Stimulated activated CD8-positive, alpha-beta memory T cell treated with anti-CD3 and anti-CD28 coated beads, Interleukin-15, amount 100 ng/mL, for 48 hours (primary cell): ENCODE measurements at places on chromosomes 13 and 19.

DNA sequence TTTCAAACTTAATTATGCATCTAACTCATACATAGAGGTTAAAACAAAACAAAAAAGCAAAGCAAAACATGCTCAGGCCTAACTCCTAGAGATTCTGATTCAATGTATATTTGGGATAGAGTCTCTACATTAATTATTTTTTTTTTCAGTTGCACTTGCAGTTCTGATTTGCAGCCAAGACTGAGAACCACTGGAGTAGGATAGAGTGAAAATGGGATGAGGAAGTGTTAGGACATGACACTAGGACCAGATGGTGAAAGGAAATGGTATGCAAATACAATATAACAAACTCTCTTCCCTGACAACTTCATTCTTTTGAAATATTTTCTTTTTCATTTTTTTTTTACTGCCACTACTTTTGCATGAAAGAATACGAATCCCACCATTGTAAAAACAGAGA is 1.8 kb downstream of the CCDC122 start:
- no peak for DNase-seq

DNA sequence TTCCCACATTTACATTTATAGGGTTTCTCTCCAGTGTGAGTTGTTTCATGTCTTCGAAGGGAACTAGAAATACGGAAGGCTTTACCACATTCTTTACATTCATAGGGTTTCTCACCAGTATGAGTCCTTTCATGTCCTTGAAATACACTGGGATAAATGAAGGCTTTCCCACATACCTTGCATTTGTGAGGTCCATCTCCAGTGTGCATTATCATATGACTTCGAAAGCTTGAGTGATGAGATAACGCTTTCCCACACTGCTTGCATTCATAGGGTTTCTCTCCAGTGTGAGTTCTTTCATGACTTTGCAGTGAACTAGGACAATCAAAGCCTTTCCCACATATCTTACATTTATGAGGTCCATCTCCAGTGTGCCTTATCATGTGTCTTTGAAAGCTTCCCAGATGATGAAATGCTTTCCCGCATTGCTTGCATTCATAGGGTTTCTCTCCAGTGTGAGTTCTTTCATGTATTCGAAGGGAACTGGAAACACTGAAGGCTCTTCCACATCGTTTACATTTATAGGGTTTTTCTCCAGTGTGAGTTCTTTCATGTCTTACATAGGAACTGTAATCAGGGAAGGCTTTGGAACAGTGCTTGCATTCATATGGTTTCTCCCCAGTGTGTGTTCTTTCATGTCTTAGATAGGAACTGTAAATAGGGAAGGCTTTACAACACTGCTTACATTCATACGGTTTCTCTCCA is 15.1 kb downstream of the ZNF442 start:
- no peak for DNase-seq

- no peak for DNase-seq
Observed at GRCh38 chr13:100464006-100464405, 124.6 kb downstream of the GGACT start.

- no peak for DNase-seq
Observed at GRCh38 chr13:47046706-47047105, 149.9 kb upstream of the HTR2A start.

GRCh38 chr19:35754370-35755130 is 2.3 kb downstream of the HSPB6 start:
- no peak for DNase-seq

DNA sequence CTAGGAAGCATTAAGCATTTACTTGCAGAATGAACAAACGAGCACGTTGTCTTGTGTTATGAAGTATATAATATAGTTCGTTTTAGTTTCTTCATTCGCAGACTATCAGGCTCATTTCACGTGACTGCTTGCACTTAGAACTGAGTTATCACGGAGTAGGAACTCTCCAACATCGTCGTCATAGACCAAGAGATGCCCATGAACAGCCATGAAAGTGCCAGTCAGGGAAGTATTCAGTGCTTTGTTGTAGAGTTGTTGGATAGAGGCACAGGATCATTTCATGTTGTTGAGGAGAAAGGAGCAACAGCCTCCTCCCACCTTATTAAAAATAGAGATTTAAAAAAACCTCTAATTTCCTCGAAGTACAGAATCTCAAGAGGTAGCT is 977 bp upstream of the IL17D start:
- no peak for DNase-seq

- no peak for DNase-seq
Observed at GRCh38 chr19:51093510-51094345, 11.0 kb upstream of the KLK14 start.

GRCh38 chr19:19342086-19343015 is 21.7 kb downstream of the MAU2 start:
- no peak for DNase-seq

DNA sequence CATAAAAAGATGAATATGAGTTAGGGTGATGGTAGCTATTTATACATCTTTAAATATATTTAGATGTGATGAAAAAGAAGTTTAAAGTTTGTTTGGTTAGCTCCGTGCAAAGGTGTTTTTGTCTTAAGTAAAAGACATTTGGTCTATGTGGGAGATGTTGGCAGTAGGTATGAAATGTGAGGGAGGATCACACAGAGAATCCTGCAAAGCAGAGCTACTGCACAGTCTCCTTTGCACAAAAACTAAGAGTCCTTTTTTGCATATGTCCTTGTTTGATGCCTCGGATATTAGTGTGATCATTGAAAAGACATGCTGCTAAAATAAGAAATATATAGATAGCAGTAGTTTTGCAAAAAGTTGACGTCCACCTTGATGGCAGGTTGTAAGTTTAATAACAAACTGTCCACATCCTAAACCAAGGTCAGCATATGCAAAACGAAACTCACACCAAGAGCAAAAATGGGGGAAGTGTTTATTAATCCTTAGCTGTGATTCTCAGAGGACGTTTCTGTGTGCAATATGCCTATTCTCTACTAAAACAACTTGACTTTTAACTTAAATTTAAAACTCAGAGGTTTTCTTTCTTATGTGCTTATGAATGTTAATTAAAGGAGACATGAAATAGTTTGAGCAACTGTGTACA is 870.1 kb downstream of the PCDH9 start:
- DNase-seq = no peak

DNA sequence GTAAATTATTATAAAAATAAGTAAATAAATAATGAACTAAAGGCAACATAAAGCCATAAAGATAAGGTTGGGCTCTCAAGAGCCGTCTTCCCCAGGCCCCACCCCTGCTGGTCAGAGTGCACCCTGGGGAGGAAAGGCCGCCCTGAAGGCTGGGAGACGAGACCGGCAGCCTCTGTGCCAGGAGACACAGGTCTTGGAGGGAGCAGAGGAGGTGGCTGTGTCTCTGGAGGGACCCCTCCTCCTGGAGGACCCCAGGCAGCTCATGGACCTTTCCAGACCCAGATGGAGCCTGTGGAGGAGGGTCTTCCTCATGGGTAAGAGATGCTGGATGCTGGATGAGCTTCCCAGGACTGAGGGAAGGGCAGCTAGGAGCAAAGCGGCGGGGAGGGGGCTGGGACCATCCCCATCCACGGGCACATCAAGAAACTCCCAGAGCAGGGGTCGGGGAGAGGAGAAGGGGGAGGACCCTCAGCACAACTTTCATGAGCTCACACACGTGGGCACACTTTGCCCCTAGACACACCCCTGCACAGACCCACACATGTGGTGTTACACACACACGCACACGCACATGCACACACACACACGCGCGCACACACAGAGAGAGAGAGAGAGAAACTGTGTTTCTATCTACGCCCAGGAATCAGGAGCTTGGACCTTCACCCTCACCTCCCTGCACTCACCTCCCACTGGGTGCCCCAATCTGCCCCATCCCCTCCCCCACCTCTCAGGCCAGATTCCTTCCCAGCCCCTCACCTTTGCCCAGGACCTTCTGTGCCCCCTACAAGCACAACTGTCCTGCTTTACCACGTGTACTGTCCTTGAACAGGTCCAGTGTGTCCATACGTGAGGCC is at the start of gene CEACAM18:
CEACAM18 (plus strand) TSS at position 159 of the 854 bp plus-strand sequence.
- no peak for DNase-seq

- no peak for DNase-seq
Observed at GRCh38 chr19:55431183-55431582, 11.9 kb downstream of the SHISA7 start.

GRCh38 chr13:77515785-77516184 is 19.7 kb upstream of the SCEL start:
- DNase-seq = no peak

- no peak for DNase-seq
Observed at GRCh38 chr13:23959231-23959862, 62.0 kb upstream of the C1QTNF9B start.

DNA sequence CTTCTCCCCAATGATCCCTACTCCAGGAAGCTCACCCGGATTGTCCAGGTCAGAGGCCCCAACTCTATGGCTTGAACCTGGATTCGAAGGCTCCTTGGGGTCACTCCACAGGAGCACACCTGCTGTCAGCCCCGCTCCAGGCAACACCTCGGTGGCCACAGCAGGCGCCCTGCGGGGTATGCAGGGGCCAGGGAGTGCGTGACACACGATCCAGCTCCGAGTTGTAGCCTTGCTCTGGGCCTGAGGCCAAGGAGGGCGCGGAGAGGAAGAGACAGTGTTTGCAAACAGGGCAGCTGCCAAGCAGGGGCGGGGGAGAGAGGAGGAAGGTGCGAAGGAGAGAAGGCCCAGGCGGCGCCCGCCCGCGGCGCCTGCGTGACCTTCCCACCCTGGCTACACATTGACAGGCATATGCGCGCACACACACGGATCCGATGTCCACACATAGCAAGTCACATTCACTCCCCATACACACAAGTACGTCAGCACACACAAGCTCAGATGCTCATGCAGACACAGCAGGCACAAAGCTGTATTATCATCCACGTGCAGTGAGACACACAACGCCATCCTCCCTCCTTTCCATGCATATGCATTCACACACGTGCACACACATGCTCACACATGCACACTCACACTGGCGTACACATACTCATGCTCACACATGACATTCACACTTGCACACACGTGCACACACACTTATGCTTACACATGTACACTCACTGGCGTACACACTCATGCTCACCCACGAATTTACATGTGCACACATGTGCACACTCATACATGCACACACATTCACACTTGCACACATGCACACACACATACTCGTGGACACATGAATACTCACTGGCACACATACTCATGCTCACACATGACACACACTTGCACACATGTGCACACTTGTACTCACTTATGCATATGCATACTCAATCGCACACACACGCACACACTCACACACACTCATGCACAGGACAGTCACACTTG is 10.4 kb downstream of the SBK2 start:
- no peak for DNase-seq

- no peak for DNase-seq
Observed at GRCh38 chr13:81275666-81276258, 934.8 kb upstream of the SPRY2 start.

DNA sequence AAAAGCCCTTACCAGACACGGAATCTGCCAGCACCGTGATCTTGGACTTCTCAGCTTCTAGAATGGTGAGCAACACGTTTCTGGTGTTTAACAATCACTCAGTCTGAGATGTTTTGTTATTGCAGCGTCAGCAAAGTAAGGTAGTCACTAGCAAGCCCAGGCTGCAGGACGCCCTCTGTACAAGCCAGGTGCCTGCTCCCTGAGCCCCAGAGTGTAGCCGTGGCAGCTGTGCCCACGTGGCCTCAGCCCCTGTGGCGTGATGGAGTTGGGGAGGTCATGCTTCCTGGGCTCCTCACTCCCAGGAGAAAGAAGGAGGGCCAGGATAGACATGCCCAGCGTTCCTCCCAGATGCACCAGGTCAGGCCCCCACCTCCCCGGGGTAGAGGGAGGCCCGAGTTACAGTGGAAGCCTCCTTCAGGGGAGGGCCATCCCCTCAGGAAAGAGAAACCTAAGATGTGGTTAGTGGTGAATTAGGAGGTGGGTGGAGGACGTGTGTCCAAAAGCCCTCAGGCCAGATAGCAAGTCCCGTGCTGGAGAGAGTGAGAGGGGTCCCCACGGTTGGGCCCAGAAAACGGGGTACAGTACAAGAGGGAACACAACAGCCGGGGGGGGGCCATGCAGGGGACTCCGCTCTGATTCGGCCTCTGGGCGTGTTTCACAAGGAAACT is 169.6 kb upstream of the SOX1 start:
- DNase-seq = no peak

GRCh38 chr13:99383946-99384345 is 76.7 kb upstream of the GPR183 start:
- no peak for DNase-seq

DNA sequence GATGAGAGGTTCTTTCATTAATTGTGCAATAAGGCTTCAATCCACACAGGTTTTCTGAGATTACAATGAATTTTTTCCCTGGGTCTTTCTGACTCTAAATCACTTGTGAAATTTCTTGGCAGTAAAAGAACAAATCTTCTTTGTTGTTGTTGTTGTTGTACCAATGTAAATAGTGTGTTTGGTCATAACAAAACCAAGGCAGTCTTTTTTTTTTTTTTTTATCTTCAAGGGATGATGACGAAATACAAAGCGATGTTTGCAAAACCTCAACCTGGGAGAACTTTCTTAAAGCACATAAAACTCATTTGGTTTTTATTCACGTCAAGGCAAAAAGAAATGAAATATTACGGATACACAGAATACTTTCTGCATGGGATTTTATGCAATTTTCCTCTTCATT is 462.0 kb downstream of the LIG4 start:
- no peak for DNase-seq

DNA sequence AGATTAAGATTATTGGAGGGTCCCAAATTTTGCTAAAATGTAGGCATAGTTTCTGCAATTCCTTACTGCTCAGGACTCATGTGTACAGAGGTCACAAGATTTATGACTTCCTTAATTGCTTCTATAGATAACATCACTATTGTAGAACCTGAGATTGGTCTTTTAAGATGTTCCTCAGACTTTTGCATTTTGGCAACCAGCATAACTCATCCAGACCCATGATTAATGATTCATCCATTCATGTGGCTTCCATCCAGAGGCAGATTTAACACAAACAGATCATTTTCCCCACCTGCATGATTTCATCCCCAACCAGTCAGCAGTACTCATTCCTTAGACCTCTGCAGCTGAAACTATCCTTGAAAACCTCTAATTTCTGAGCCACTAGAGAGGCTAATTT is 34.5 kb upstream of the CEACAM8 start:
- DNase-seq = no peak

- DNase-seq = no peak
Observed at GRCh38 chr13:57925751-57926150, 294.2 kb downstream of the PCDH17 start.

DNA sequence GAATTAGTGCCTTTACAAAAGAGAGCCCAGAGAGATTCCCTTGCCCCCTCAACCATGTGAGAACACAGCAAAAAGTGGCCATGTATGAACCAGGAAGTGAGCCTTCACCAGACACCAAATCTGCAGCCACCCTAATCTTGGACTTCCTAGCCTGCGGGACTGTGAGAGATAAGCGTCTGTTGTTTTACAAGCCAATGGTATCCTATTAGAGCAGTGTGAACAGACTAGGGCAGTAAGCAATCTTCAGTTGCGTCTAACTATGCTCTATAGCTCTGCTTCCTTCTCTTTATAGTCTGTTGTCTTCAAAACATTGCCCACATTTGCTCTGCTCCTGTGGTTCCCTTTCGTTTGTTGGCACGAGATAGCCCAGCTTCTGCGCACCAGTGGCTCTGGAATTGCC is 109.5 kb upstream of the FNDC3A start:
- no peak for DNase-seq

GRCh38 chr19:5679289-5680083 is 830 bp downstream of the MICOS13 start:
- DNase-seq = no peak
